ENCODE measurements at places on chromosomes 11 and 22. TPM values are rescaled to one million over a fixed set of nuclear protein-coding genes. Genes with fewer than 3 reads are reported as not detected.

GRCh38 chr22:47175151-47176025, 412.9 kb downstream of the TBC1D22A start:
- no peak overlapping the region for H3K4me3 ChIP-seq
- H3K4me1 ChIP-seq = peaks cover 3% of the 10 kb centered on the region
- peak; percentile 49 for DNase-seq
- H3K27me3 ChIP-seq = no peaks in the 10 kb centered on the region
- H3K36me3 ChIP-seq = no peaks in the 10 kb centered on the region
- no peak overlapping the region for H3K27ac ChIP-seq

- peak overlapping the region; percentile 45 for H3K4me3 ChIP-seq
- peaks cover 35% of the 10 kb centered on the region for H3K27me3 ChIP-seq
- peaks cover 5% of the 10 kb centered on the region for H3K4me1 ChIP-seq
- no peak overlapping the region for H3K27ac ChIP-seq
- H3K36me3 ChIP-seq = no peaks in the 10 kb centered on the region
Measured at GRCh38 chr22:20430720-20431510, 6.7 kb downstream of the SCARF2 start.

- H3K27ac ChIP-seq = no peak overlapping the region
- H3K27me3 ChIP-seq = peaks cover 40% of the 10 kb centered on the region
- H3K36me3 ChIP-seq = no peaks in the 10 kb centered on the region
- no peaks in the 10 kb centered on the region for H3K4me1 ChIP-seq
- no peak for DNase-seq
Measured at GRCh38 chr11:60195923-60196368, 13.1 kb upstream of the MS4A6A start.

GRCh38 chr11:125846188-125846587, 13.1 kb downstream of the PATE4 start:
- H3K27me3 ChIP-seq = peaks cover 14% of the 10 kb centered on the region
- no peak overlapping the region for H3K27ac ChIP-seq
- H3K4me1 ChIP-seq = no peaks in the 10 kb centered on the region
- no peak overlapping the region for H3K4me3 ChIP-seq
- H3K36me3 ChIP-seq = peaks cover 29% of the 10 kb centered on the region

DNA sequence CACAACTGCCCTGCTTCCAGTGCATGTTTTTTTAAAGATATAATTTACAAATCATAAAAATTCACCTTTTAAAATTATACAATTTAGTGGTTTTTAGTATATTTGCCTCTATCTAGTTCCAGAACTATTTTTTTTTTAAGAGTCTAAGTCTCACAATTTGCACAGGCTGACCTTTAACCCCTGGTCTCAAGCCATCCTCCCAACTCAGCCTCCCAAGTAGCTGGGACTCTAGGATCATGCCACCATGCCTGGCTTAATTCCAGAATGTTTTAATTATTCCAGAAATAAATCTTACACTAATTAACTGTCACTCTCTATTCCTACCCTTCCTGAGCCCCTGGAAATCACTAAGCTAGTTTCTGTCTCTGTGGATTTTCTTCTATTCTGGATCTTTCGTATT, 1.4 kb upstream of the ARCN1 start:
- H3K4me1 ChIP-seq = peaks cover 40% of the 10 kb centered on the region
- no peaks in the 10 kb centered on the region for H3K27me3 ChIP-seq
- peak overlapping the region; percentile 85 for H3K27ac ChIP-seq

GRCh38 chr11:79809487-79809886, 368.7 kb upstream of the TENM4 start:
- DNase-seq = no peak
- H3K36me3 ChIP-seq = no peaks in the 10 kb centered on the region
- no peaks in the 10 kb centered on the region for H3K4me1 ChIP-seq

GRCh38 chr11:5631969-5632635, 7.3 kb downstream of the TRIM34 start:
- no peak overlapping the region for H3K27ac ChIP-seq
- no peaks in the 10 kb centered on the region for H3K27me3 ChIP-seq
- H3K4me1 ChIP-seq = peaks cover 25% of the 10 kb centered on the region
- H3K36me3 ChIP-seq = peaks cover 15% of the 10 kb centered on the region

- no peak for DNase-seq
- no peak overlapping the region for H3K27ac ChIP-seq
- peaks cover 14% of the 10 kb centered on the region for H3K4me1 ChIP-seq
- H3K27me3 ChIP-seq = no peaks in the 10 kb centered on the region
Measured at GRCh38 chr11:108838102-108838791, 173.4 kb downstream of the DDX10 start.

The UBQLN3 gene
- total RNA-seq = not detected

The TRIM6 gene
- not detected for total RNA-seq

The GDPD4 gene
- not detected for total RNA-seq

The HBE1 gene
- not detected for total RNA-seq
